ENCODE measurements at places on chromosomes 7 and 10.

GRCh38 chr7:24368161-24368560, 84.2 kb downstream of the NPY start:
- no peak for DNase-seq

DNA sequence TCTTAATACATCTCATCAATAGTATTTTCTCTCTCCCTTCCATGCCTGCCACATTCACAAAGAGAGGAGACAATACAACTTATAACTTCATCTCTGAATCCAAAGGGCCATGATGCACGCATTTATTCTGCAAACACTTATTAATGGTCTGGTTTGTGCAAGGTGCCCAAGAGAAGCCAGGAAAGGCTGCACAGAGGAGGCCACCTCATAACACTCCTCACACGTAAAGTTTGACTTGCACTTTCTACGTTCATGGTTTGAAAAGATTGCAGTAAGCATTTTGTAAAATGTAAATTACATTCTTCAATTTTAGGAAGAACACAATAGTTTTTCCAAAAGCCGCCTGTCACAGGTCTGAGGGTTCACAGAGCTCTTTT, 1.2 kb upstream of the PALS2 start:
- no peak for DNase-seq

- peak; percentile 74 for DNase-seq
Measured at GRCh38 chr7:106659963-106660861, 746 bp downstream of the CCDC71L start.

DNA sequence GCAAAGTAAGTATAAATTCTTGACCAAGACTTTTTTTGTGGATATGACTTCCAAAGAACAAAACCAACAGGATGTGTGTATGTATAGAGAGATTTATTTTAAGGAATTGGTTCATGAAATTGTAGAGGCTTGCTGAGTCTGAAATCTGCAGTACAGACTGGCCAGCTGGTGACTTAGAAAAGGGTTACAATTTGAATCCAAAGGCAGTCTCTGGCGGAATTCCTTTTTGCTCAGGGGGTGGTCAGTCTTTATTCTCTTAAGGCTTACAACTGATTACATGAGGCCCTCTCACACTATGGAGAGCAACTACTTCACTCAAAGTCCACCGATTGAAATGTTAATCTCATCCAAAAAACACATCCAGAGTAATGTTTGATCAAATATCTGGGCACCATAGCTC, 100.1 kb upstream of the IMMP2L start:
- no peak for DNase-seq

- DNase-seq = no peak
Measured at GRCh38 chr7:28088901-28089714, 91.5 kb downstream of the JAZF1 start.

GRCh38 chr7:27152816-27153442, 546 bp upstream of the HOXA3 start:
- DNase-seq = no peak

- no peak for DNase-seq
Measured at GRCh38 chr7:117064688-117065087, 111.4 kb downstream of the ST7 start.

GRCh38 chr10:110413903-110414547, 83.7 kb upstream of the DUSP5 start:
- DNase-seq = no peak

DNA sequence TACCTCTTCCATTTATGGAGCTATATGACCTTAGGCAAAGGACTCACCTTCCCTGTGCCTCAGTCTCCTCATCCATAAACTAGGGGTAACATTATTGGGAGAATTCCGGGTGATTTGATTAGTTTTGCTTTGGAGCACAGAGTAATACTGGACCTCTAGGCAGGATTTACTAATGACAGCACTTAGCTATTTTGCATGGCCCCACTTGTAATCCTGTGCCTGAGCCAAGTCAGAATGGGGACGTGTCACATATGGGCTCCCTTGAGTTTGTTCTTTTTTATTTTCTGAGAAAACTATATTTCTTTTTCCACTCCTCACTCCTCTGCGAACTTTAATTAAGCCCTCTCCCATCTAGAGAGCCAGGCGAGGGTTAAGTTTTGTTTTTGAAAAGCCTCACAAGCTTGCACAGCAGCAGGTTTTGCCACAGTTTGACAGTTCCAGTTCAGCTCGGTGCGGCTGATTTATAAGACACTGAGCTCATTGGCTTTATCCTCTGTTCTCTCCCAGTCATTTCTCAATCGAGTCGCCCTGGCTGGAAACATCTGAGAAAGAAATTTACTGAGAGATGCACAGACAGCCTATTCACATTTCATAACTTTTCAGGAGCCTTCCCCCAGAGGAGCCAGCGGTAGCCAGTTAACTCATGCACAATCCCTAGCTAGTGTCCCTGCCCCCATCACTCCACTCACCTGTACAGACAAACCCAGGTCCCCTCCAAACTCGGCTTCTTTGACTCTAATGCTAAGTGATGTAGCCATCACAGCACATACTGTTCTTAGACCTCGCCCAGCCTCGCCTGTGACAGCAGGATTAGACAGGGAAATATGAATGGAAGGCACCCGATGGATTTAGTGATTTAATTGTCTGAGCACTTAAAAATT, 441.9 kb upstream of the NPVF start:
- no peak for DNase-seq

DNA sequence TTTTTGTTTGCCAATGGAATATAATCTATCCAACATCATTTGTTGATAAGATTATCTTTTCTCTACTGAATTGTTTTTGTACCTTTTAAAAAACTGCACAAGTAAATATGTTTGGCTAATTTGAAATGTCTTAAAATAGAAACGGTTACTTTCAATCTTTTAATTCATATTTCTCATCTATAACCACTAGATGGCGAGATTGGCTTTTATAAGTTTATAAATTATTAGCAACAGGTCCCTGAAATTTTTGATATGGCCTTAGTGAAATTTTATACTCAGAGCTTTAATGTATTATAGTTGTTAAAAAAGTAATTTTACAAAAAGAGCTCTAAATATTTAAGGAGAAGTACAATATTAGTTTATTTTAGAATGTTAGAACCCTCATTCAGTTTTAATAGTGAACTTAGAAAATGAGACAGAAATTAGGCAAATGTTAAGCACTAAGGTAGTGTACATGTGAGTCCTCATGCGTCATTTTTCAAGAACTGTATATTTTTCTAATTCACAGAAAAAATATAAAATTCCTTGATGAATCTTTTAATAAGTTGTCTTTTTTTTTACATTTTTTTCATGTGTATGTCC, 592.5 kb downstream of the ARL4A start:
- no peak for DNase-seq

DNA sequence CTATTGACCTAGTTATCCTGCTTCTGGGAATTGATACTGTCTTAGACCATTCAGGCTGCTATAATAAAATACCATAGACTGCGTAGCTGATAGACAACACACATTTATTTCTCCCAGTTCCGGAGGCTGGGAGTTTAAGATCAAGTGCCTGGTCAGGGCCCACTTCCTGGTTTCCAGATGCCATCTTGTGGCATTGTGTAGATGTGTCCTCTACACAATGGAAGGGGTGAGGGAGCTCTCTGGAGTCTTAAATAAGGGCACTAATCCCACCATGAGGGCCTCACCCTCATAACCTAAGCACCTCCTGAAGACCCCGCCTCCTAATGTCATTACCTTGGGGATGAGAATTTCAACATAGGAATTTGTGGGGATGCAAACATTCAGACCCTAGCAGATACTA, 62.4 kb downstream of the SLC35B4 start:
- DNase-seq = no peak

GRCh38 chr7:5094641-5095040, 49.0 kb downstream of the RBAK start:
- DNase-seq = no peak

GRCh38 chr7:140478246-140479061, 851 bp downstream of the MKRN1 start:
- DNase-seq = peak; percentile 46

DNA sequence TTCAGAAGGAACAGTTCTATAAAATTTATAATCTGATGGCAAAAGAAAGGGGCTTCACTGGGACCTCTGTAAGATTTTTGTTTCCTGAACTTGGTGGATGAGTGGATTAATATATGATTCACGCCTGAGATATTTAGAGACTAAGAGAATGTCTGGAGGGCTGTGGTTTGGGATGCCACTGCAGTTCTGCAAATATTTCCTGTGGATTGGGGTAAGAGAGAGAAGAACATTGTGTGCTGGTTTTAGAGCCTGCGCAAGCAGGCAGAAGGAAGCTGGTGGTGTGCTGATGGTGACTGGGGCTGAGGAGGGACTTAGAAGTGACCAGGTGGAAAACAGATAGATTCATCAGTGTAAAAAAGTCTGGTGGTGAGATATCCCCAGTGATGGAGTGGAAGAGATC, 87.0 kb downstream of the SUGCT start:
- peak; percentile 78 for DNase-seq

DNA sequence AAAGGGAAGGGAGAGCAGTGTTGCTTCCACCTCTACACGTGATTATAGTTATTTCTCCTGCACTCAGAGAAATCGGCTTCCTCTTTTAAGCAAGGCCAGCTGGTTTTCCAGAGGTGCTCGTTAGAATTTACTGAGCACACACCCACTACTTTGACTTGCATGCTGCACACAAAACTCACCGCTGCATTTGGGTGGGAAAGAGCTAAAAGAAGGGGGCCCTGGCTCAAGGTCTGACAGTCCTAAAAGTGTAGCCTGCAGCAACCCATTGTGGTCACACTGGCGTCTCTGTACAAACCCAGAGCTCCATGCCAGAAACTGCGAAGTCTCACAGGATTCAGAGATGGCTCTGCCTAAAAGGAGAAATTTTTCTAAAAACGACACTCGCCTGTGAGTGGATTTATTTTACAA, 133.7 kb downstream of the SLC25A13 start:
- DNase-seq = no peak

- no peak for DNase-seq
Measured at GRCh38 chr10:12445701-12446334, 96.5 kb downstream of the CAMK1D start.

DNA sequence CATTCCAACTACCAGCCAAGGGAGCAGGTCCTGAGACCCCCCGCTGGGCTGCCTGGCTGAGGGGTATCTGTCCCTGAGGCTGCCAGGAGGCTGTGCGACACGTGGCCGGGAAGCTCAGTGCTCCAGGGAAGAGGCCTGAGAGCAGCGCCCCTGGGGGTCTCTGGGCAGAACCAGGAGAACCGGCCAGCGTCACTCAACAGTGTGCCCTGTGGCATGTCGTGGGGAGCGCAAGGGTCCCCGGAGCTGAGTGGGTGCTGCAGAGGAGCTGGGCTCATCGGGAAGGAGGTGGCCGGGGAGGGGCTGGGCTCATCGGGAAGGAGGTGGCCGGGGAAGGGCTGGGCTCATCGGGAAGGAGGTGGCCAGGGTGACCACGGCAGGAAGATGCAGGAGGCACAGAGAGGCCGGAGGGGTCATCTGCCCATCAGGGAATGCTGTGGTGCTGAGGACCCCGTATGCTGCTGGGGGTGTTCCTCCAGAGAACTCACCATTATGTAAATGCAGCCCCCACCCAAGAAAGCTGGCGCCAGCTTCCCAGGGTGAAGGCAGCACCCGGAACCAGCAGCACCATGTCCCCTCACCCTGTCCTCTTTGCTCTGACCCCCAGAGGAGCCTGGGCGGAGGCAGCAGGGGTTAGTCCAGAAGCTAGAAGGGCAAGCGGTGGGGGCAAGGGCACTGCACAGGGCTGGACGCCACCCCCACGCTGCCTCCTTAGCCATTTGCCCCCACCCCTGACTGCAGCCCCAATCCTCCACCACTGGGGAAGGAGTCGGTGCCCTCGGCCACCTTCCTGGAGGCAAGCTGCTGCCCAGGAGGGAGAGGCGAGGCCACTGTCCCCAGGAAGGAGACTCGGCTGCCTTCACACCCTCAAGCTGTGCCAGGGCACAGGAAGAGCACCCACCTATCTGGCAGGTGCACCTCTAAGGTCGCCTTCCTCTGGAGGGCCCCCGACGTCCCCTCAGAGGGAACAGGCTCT, 33.3 kb downstream of the CALML3 start:
- no peak for DNase-seq

- no peak for DNase-seq
Measured at GRCh38 chr7:159031750-159032149, 112.9 kb downstream of the VIPR2 start.

DNA sequence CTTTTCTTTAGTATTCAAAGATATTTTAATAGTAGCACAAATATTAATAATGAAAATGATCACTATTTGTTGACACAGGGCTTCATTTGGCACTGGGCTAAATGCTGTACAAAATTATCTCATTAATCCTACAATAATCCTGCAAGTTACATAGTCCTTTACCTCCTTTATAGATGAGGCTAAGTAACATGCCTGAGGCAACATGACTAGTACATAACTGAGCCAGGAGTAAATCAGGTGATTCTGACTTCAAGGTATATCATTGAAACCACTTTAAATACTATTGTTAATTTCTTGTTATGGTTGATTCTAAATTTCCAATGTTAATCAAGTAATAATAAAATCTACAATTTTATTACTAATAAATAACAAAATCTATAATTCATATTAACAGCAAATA, 39.8 kb downstream of the SEM1 start:
- peak; percentile 68 for DNase-seq

GRCh38 chr7:21253740-21254687, 173.9 kb upstream of the SP4 start:
- peak; percentile 52 for DNase-seq

GRCh38 chr7:137940656-137941518, 61.0 kb downstream of the CREB3L2 start:
- no peak for DNase-seq

GRCh38 chr10:35754519-35754918, 112.4 kb upstream of the FZD8 start:
- DNase-seq = no peak

DNA sequence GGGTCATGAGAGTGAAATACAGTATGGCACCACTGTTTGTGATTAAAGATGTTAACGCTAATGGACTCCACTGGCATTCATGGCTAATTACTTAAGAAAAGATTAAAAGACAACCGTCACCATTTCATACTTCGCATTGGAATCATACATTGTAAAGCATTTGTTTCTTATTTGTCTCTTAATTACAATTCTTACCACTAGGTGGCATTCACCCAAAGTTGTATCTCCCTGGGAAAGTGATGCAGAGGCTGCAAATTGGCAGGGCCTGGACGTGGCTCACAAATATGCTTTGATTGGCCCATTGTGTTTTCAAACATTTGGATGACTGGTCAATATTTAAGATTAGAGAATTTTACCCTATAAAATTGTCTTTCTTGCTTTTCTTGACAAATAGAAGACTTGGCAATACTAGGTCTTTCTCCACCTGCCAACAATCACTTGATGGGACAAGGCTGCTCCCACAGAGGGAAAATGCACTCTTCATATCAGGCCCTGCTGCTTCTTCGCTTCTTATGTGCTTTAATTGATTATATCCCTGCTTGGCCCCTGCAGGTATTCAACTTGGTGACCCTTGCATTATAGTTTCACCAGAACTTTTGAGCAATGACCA, 72.1 kb upstream of the STARD3NL start:
- peak; percentile 16 for DNase-seq

- DNase-seq = no peak
Measured at GRCh38 chr7:131638641-131639430, 82.4 kb upstream of the PODXL start.

- no peak for DNase-seq
Measured at GRCh38 chr10:43404704-43405084, 4.3 kb downstream of the HNRNPF start.

- no peak for DNase-seq
Measured at GRCh38 chr10:26829810-26830515, 30.8 kb downstream of the ABI1 start.

GRCh38 chr7:51290304-51290637, 26.3 kb downstream of the COBL start:
- DNase-seq = no peak

Measured in mammary epithelial cell (primary cell).